ENCODE measurements at places on chromosomes 11 and 22.

DNA sequence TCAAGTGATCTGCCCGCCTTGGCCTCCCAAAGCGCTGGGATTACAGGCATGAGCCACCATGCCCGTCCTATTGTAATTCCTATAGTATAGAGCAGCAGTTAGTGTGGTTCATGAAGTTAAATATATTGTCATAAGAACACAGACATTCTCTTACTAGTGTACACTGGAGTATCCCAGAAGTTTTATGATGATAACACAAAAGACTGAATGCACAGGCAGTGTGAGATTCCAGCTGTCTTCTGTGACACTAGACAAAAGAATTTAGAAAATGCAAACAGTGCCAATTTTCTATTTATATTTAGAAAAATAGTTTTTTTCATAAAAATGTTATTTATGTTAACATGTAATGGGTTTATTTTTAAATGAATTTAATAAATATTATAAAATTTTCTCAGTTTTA lies 39.4 kb upstream of the RBX1 start:
- DNase-seq: no peak

- DNase-seq: no peak
Observed at GRCh38 chr11:93059117-93059957, 89.9 kb downstream of the MTNR1B start.

GRCh38 chr22:25142102-25142501 lies 57.6 kb upstream of the CRYBB3 start:
- no peak for DNase-seq

GRCh38 chr11:47317064-47317828 lies 35.3 kb downstream of the MYBPC3 start:
- DNase-seq: no peak

DNA sequence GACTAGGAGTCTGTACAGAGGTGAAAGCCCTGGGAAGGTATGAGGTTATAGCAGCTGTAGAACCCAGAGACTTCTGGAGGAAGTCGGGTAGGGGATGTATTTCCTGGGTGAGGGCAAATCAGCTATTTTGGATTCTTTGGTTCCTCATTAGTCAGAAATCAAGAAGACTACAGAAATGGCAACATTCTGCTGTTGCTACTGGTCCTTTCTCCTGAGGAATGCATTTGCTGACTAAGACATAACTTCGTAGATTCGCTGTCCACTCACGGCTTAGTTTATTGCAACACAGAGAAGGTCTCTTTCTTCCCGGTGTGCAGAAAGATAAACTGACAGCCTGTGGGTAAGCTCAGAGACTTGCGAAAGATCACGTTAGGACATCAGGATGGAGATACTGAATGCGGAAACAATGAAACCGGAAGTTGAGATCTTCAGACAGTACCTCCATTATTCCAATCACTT lies 25.3 kb upstream of the SESN3 start:
- DNase-seq: no peak

- DNase-seq: no peak
Observed at GRCh38 chr11:129613071-129613470, 202.6 kb upstream of the TMEM45B start.

GRCh38 chr11:12090061-12090591 lies 20.3 kb upstream of the MICAL2 start:
- DNase-seq: peak; percentile 47

GRCh38 chr11:88282747-88283515 lies 54.6 kb downstream of the CTSC start:
- DNase-seq: no peak

GRCh38 chr11:122405547-122406341 lies 249.8 kb upstream of the UBASH3B start:
- DNase-seq: no peak

Measured in urothelium cell line (cell line).